Activated CD4-positive, alpha-beta T cell treated with anti-CD3 and anti-CD28 coated beads, Interleukin-2, amount 10 ng/mL, durations not matched to agents 7 days and 5 days (primary cell): ENCODE measurements at places on chromosomes 3 and 15.

- DNase-seq: no peak
Measured at GRCh38 chr15:62750471-62750870, 292.1 kb upstream of the TPM1 start.

DNA sequence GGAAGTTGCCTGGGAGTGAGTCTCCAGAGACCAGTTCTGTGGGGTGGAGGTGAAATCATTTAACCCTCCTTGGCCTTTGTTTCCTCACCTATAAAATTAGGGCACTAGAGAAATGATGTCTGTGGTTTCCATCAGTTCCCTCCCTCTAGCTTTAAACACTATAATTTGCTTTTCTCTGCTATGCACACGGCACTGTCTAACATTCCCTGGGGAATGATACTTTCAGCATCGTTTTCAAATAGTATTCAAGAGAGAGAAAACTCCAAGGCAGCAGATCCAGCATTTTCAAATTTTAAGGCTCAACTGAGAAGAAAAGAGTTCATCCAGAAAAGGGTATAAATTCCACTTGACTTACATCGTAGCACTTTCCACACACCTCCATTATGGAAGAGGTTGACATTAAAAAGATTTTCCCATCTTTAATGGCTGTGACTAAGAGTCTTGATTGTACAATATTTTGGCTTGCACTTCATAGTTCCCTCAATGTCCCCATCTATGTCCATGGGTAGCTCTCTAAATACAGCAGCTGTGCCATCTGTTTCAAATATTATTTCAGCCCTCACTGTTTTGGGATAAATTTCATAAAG is 137.7 kb upstream of the ZPLD1 start:
- no peak for DNase-seq

- no peak for DNase-seq
Measured at GRCh38 chr3:153503873-153504272, 341.8 kb downstream of the RAP2B start.

DNA sequence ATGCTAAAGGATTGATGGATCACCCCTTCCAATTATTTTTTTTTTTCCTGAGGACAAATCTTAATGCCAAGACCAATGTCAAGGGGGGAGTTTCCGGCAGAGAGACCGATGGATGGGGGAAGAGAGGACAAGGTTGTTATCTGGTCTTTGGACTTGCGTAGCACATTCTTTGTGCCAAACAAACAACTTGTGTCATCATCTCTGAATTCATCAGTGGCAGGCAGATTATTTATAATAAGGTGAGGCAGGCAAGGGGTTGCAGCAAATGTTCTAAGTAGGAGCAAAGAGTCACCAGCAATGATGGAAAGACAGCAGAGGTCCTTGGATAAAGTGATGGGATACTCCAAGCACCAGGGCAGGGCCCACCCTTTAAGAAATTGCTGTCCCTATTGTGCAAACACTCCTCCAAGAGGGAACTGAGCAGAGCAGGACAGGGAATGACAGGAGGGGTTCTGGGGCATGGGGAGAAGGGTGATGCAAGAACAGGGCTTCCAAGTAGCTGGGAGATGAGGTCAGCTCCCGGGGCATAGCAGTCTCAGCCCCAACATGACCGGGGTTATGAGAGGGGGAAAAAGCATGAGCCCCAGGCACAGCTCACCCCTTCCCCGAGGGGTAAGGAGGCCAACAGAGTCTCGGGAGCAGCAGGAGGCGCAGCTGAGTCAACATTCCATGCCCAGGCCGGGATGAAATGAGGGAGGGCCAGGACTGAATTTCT is 57.4 kb downstream of the ANXA2 start:
- no peak for DNase-seq

- DNase-seq: no peak
Measured at GRCh38 chr15:99963096-99963825, 230.0 kb upstream of the LYSMD4 start.

- DNase-seq: no peak
Measured at GRCh38 chr15:98398056-98398455, 250.3 kb upstream of the IGF1R start.

GRCh38 chr3:13324835-13325501 is 95.2 kb downstream of the NUP210 start:
- DNase-seq: no peak

- DNase-seq: no peak
Measured at GRCh38 chr3:153856932-153857331, 264.3 kb upstream of the ARHGEF26 start.

GRCh38 chr15:59662260-59662659 is 4.9 kb upstream of the GTF2A2 start:
- DNase-seq: no peak

DNA sequence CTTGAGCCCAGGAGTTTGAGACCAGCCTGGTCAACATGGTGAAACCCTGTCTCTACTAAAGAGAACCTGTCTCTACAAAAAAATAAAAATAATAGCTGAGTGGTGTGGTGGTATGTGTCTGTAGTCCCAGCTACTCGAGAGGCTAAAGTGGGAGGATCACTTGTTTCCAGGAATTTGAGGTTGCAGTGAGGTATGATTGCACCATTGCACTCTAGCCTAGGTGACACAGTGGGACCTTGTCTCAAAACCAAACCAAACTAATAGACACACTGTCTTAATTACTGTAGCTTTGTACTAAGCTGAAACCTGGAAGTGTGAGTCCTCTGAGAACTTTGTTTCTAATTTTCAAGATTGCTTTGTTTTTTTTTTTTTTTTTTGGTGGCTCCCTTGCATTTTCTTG is 30.4 kb downstream of the MGA start:
- DNase-seq: no peak

GRCh38 chr3:65540666-65541065 is 498.1 kb downstream of the MAGI1 start:
- DNase-seq: no peak

GRCh38 chr3:183513046-183513706 is 42.3 kb downstream of the KLHL6 start:
- DNase-seq: peak; percentile 68

GRCh38 chr15:29570121-29570947 is 251.9 kb downstream of the TJP1 start:
- no peak for DNase-seq

GRCh38 chr3:188299068-188299467 is 145.1 kb downstream of the LPP start:
- DNase-seq: no peak

- no peak for DNase-seq
Measured at GRCh38 chr15:56739964-56740640, 6.8 kb upstream of the ZNF280D start.

DNA sequence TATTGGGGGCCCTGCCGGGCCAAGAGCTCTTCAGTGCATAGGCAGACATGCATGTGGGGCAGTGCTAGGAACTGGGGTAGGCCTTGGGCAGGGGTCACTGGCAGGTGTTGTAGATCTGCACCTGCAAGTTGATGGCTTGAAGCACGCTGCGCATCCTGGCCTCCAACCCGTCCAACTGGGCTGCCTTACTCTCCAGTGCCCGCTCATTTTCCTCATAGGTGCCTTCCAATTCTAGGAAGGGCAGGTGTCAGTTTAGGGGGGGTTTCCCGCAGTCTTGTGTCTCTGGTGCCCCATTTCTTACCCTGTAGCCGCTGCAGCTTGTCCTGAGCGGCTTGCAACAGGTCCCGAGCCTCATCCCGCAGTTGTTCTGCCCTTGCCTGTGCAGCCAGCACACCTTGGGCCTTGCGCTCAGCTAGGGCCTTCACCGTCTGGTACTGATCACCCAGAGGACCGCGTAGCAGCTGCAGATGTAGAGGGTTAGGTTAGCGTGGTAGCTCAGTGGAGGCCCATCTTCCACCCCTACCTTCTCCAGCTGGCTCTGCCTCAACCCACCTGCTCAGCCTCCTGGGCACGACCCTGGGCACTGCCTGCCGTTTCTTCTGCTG is 611 bp upstream of the USP19 start:
- no peak for DNase-seq

GRCh38 chr3:37096288-37096687 is 78.1 kb downstream of the LRRFIP2 start:
- DNase-seq: no peak

- no peak for DNase-seq
Measured at GRCh38 chr15:94047566-94047965, 183.8 kb upstream of the MCTP2 start.

DNA sequence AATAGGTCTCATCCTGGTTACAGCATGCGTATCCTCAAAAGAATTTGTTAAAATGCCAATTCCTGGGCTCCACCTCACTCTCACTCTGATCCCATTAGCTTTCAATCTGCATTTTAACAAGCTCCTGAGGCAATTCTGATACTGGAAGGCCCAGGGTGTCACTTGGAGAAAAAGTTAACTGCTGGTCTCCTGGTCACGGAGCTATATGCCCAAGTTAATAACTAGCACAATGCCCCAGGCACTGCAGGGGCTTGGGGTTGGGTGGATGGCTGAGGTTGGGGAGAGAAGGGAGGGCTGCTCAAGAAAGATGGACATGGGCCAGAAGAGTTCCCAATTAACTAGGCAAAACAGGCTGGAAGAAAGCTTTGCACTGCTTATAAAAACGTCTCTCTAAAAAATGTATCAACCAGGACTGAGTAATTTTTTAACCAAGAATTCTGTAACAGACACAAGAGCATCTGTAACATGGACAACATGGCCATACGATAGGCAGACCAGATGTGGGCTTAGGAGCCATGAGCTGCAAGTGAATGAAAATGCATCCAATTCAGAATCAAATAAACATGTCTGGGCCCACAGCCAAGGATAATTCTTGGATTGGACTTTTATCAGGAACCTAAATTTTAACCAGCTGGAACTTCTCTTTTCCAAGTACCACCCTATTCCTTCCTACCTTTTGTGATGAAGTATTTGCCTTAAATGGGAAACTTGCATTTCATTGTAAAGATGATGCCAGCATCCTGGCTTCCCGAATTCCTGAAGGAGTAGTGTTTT is 4.2 kb downstream of the IL17RD start:
- no peak for DNase-seq

DNA sequence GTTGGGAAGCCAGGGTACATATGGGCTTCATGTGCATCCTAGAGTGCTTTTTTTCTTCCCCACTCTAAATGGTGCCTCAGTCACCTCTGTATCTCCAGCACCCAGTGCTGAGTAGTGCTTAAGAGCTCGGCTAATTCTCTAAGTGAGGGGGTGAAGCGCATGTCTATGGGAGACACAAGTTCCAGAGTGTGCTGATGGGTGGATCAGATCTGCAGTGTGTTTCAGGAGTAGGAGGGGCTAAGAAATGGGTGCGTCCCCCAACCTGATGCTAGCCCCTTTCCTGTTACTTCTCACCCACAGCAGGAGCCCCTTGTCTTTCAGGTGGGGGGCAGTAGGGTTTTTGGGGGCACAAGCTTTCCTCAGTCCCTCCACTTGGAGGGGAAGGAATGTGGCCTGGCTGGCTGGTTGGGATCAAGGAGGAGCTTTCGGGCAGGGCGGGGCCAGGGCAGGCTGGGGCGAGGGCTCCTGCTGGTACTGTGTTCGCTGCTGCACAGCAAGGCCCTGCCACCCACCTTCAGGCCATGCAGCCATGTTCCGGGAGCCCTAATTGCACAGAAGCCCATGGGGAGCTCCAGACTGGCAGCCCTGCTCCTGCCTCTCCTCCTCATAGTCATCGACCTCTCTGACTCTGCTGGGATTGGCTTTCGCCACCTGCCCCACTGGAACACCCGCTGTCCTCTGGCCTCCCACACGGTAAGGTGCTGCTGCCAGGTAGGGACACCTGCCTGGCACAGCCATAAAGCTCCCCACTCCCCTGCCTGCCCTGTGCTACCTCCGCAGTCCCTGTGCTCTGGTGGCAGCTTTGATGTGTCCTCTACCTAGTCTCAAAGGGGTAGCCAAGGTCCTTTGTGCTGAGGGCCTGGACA is at the start of gene IL17RE:
TSS of gene IL17RE (plus strand) at position 477 of the 866 bp plus-strand sequence. CDS start at position 562, 85 bp downstream.
- DNase-seq: no peak

DNA sequence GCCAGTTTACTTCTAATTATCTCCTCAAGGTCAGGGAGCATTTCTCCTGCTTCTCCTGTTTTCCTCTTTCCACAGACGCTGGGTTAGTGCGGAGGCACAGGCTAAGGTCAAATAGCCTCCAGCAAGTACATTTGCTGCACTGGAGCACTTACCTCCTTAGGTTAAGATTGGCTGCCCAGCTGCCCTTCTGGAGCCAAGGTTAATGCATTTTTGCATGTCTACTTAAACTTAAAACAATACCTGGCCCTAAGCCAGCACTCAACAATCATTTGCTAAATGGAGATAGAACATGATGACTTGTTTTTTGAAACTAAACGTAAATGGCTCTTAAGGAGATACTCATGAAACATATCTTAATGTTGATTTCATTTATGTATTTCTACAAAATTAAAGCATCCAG is 83.5 kb downstream of the SSR3 start:
- DNase-seq: no peak

GRCh38 chr3:56055546-56055945 is 412.7 kb downstream of the ERC2 start:
- no peak for DNase-seq

DNA sequence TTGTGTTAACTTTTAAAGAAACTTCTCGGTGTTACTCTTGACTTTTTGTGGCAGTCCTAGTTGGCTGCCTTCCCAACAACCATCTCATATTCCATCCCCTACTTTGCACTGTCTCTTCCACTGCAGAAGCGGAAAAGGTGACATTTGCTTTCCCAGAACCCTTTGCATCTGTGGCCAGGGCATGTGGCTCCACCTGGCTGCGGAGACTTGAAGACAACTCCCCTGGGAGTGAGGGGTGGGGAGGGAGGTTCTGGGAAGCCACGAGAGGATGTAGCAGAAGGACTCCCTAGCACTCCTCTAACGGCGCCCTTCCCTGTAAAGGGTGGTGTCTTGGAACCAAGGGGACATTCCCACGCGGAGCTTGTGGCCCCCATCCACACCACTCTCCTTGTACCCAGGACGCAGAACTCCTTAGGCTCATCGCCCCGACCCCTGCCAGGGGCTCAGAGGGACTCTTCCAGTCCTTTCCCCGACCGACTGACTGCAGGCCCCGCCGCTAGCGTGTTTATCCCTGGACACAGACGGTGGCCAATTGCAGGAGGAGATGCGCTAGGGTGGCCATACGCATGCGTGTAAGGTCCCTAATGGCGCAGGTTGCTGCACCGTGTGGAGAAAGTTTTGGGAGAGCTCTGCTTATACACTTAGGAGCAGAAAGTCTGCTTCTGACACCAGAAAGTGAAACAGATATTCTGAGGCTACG is 33.2 kb upstream of the SECISBP2L start:
- DNase-seq: no peak

DNA sequence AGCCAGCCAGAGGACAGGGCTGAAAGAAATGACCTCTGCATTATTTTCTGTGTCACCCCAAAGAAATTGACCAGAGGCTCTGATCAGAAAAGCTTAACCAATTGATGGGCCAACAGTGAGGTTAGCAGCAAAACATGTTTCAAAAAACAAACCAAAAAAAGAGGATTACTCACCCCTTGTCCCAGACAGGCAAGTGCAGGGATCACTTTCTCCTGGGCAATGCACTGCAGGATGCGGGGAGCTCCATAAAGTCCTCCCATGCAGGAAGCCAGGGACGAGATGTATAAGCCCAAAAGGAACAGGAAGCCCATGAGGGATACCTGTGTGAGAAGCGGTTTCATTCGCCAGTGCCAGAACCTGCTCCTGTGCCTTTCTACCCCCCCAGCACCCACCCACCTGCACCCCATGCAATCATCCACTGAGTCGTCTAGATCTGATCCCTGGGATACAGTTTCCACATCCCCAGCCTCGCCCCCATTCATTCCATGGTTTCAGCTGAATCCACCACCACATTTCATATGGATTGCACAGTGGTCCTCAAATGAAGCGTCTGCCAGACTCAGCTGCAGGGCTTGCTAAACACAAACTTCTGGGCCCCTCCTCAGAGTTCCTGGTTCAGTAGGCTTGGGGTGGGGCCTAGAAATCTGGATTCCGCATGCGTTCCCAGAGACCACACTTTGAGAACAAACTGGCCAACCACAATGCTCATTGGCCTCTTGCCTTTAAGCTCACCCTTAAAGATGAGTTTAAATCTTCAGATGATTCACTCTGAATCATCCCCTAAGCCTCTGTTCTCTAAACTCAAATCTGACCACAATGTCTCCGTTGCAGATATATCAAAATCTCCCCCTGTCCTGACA is 54.4 kb upstream of the HEG1 start:
- no peak for DNase-seq
